Hindlimb muscle (tissue), 1 donor: ENCODE measurements at places on chromosomes 1 and 21. TPM values are rescaled to one million over a fixed set of nuclear protein-coding genes. Genes with fewer than 3 reads are reported as not detected.
A peak's percentile ranks its signal among the peaks of the same experiment; 100 is the strongest.

Gene GFI1
- 0.28 TPM for polyA plus RNA-seq

Gene TRIM45
- polyA plus RNA-seq, result 19.6 TPM

Gene USH2A
- polyA plus RNA-seq, result 0.05 TPM

Gene APH1A
- 112 TPM for polyA plus RNA-seq

- DNase-seq, result no peak
These were observed 173.8 kb downstream of the ETS2 start for GRCh38 chr21:38979271-38980121.

- DNase-seq, result no peak
These were observed 136.0 kb upstream of the CYYR1 start for GRCh38 chr21:26709090-26709489.

DNA sequence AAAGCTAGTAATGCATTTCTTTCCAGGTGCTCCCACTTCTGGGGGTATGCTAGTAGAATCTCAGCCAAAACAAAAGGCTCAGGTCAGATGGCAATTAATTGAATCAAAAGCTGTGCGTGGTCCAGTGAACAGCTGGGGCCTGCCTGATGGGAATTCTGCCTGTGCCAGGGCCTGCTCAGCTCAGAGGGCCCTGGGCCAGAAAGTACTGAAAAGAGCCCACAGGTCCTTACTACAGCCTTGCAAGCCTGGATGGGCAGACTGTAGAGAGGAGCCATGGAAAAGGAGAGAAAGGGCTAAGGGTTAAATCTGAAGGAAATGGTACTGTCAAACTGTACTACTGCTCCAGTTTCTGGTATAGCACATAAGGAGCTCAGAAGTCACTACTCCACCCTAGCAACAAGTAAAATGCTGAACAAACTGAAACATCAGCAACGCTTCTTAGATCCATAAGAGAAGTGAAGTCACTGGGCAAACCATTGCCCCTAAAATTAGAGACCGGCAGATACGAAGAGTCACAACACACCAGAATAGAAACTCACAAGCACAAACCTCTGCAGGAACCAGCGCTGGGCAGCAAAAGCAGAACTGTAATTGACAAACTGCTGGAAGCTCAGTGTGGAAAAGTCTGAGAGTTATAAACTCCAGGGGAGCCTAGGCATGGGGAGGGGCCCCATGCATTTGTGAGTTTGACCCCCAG is 121.1 kb upstream of the SYT6 start:
- no peak for DNase-seq

DNA sequence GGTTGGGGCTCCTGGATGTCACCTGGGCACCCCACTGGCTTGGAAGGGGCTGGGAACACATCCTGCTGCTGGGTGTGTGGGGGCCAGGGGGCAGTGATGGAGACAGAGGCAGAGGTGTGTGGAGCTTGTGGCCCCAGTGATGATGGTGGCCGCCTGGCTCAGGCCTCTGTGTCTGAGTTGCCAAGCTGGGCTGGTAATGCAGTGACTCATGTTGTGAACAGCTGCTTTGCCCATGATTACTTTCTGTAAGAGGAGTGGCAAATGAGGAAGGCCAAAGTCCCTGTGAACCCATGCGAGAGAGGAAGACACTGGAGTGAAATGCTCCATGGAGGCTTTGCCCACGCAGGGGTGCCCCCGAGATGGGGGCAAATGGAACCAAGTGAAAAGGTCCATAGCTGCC is 86.8 kb downstream of the KCNJ6 start:
- DNase-seq, result no peak

GRCh38 chr1:64179588-64179987 is 23.8 kb upstream of the UBE2U start:
- no peak for DNase-seq

DNA sequence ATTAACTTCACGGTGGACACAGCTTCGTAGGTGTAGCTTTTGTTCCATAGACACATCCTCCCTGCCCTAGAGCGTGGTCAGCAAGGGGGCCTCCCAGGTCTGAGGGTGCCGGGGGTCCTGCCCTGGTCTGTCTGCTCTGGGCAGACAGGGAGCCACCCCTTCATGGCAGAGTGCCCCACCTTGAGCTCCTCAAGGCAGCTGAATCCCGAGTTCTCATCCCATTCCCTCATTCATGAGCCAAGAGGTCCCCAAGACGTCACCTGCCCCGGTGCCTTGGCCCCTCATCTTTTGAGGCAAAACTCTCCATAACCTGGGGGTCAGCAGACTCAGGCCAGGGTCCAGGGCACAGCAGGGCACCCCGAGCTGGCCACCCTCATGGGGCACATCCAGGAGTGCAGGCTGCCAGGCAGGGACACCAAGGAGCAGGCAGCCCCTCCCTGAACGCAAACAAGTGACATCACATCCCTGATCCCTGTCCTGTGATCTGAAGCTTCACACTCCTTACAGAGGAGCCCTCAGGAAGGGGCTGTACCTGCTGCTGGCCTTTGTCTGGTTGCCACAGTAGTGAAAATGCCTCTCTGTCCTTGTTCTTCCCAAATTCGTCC is 23.3 kb downstream of the UBASH3A start:
- no peak for DNase-seq

DNA sequence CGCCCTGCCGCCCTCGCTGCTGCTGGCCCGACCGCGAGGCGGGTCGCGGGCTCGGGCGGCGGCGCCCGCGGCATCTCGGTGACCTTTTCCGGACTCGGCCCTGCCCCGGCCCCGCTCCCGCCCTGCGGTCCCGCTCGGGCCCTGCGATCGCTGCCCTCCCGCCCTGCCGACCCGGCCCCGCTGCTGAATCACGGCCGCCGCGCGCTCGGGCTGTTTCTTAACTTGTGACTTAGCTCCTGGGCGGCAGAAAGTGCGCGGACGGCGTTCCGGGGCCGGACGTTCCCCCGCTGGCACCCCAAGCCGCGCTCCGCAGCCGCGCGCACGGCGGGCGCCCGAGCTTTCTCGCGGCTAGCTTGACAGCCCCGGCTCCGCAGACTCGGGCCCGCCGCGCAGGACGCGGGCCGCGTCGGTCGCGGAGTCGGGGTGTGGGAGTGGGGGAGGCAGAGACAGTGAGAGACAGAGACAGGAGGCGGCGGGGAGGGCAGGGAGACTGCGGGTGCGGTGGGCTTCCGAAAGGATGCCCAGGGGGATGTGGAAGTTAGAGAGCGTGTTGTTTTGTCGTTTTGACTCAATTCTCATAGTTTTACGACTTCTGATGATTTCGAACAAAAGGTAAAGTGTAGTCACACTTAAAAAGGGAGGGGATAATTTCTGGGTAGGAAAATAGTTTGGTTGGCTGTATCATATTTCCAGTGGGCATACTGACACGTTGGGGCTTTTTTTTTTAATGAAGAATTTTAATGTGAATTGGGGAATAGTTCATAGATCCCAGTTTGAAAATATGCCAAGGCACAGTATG is 49.8 kb downstream of the PRDM2 start:
- DNase-seq, result peak; percentile 53

DNA sequence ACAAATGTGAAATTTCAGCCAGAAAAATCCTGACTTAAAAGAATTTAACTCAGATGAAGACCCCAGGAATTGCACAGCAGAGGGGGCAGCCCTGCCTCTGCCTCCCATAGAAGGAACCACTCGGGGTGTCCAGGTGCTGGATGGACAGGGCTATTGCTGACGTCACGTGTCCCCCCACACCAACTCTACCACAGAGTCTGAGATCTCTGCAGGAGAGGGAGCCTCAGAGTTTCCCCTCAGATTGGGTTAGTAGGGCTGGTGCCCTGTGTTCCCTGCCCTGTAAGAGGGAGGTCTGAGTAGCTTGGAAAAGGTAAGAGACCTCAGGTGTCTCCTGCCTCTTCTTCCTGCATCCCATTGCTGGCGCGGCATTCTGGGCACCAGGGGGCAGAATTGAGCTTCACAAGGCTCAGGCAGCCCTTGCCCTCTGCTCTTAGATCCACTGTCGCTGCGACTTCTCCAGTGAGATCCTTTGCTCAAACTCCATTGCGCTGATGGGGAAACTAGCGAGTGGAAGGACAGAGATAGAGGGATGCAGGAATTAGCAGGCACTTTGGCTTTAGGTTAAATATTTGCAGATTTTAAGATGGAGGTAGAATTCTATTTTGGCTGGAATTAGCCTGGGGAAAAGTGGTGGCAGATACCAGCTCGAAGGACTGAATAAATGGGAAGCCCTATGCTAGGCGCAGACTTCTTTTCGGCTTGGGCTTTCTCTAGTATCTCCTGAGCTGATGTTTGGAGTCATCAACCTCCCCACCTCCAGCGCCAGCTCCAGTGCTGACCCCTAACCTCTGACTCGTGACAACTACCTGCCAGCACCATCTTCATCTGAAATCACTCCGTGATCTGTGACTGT is 42.8 kb upstream of the DMBX1 start:
- peak; percentile 69 for DNase-seq

- no peak for DNase-seq
These were observed 12.0 kb downstream of the SMG7 start for GRCh38 chr1:183484254-183484653.

DNA sequence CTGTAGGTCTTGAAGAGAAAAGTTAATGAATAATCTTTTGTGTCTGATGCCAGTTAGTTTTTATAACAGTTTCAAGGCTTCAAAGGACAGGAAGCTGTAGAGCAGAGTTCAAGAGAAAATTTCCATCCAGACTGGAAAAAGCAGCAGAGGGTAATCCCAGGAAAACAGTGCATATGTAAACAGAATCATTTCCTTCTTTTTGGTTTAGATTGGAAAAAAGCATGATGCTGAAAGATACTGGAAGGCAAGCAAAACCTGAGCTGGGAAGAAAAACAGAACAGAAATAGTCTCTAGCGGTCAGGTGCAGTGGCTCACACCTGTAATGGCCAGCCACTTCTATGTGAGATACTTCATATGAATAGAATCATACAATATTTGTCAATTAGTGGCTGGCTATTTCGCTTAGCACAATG is 71.9 kb downstream of the ZSWIM5 start:
- DNase-seq, result no peak

- DNase-seq, result no peak
These were observed 25.7 kb downstream of the LY9 start for GRCh38 chr1:160821627-160822026.

- no peak for DNase-seq
These were observed 21.4 kb downstream of the LIN9 start for GRCh38 chr1:226287587-226287986.

DNA sequence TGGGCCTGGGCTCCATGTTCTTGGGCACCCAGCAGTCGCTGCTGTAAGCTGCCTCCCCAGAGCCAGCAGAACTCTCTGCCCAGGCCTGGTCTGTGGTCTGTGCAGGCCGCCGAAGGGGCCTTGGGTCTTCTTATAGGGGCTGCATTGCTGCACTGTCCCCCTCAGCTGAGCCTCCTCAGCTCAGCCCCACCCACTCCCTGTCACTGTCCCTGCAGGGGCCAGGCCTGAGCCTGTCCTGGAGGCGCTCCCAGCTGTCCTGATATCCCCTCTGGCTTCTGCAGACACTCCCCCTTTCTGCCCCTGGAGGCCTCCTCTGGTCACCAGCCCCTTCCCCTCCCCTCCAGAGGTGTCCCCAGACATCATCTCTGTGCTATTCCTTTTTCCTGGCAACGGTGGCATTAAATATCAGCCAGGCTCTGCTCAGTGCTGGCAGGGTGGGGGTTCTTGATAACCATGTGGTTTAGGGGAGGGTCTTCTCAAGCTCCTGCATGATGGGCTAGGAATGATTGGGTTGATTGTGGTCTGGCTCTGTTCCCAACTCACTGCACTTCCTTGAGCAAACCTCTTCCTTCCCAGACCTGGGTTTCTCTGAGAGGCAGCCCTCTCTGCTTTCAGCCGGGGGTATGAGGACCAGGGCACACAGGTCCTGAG is 3.7 kb upstream of the FOXO6 start:
- no peak for DNase-seq

- no peak for DNase-seq
These were observed 13.2 kb upstream of the CSF1 start for GRCh38 chr1:109897259-109897955.

- DNase-seq, result no peak
These were observed 19.7 kb upstream of the GPR52 start for GRCh38 chr1:174428033-174428432.

DNA sequence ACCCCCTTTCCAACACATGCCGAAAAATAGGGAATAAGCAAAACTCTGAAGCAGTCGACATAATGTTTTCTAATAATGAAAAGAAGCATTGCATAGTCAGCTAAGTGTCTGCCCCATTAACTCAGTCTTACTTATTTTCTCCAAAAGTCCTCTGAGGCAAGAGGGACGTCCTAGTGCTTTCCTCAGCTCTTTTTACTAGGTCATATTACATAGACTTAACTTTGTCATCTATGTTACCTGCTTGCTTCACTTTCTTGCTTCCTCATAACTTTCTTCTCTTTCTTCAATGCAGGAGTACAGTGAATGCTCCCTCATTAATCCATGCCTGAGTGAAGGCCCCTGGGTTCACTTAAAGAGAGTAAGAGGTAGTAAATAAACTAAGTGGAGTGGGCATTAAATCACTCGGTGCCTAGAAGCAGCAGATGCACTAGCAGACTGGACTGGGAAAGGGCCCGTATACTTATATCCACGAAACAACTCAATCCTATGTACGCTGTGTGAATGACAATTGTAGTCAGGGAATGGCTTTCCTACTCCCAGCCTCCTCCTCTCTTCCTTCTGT is 210.5 kb upstream of the SPAG17 start:
- DNase-seq, result no peak

DNA sequence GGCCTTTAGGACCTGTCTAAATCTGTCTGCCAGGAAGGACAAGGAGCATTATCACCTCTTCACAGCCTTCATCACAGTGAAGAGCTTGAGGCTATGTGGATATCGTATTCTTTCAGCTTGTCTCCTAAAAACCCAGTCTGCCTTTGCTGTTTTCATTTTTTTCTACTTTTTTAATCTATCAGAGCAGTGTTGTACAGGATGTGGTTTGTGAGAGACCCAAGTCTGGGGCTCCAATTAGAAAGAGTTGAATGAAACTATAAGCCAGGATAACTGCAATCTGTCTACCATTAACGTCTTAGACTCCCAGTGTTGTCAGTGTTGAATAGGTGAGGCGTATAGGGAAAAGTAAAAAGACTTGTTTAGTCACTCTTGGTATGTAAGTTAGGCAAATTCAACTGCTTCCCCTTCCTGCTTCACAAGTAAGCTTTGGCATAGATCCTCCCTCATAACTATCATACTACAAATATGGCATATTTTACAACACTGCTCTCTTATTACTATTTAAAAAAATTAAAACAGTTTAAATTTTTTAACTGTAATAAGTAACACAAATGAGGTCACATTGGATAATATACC is 1225.8 kb upstream of the PRMT6 start:
- peak; percentile 1 for DNase-seq
